ENCODE measurements at places on chromosomes 2 and 18.

DNA sequence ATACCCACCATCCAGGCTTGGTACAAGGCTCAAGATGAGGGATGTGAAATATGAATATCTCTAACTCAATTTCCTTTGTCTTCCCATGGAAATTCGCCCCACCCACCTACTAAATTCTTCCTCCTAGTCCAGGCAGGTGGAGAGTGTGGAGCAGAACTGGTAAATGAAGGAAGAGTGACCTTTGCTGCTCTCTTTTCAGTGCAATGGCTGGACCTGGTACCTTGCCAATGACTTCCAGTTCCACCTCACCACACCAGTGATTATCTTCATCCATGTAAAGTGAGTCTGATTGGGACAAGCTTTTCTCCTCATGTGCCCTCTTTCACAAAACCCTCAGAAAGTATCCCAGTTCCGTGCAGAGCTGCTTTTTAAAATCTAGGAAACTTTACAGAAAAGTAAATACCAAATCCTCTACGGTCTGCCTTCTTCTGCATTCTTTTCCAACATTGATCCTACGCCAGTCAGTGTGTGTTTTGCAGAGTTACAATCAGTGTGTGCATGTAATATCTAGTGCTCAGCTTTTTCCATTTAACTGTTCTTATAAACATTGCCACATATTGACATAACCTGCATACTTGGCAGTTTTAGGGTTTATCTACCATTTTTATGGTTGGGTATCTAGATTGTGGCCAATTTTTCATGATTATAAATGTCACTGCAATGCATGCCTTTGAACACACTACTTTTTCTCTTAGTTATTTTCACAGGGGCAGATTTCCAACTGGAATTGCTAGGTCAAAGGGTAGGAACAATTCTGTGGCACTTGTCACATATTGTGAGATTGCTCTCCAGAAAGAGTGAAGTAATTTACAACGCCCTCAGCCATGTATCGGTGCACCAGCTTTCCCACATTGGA, 86.5 kb upstream of the SEC11C start:
- no peak for DNase-seq

DNA sequence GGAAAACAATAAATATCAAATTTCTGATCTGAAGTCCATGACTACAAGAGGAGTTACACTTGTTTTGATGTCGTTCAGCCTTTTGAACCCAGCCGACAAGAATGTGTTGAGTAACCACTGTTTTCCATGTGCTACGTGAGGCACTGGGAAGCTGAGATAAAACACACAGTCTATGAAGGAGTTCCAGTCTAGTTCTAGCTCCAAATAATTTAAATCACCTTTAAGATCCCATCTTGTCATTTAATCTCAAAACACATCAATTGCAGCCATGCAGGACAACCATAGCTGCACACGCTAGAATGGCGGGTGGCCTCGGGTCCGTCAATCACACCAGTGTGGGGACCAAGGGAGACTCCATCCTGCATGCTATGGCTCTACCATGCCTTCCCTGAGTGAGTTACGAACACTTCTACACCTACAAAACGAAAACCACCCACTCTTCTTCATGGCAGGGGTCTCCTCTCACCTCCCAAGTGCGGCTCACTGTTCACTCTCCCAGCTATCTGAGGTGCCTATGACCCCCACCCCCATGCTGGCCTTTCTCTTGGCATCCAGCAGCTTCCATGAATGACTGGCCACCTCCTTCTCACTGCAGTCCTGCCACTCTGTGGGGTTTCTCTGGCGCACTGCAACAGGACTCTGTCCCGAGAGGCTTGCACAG, 3.8 kb downstream of the FHL2 start:
- DNase-seq: no peak

DNA sequence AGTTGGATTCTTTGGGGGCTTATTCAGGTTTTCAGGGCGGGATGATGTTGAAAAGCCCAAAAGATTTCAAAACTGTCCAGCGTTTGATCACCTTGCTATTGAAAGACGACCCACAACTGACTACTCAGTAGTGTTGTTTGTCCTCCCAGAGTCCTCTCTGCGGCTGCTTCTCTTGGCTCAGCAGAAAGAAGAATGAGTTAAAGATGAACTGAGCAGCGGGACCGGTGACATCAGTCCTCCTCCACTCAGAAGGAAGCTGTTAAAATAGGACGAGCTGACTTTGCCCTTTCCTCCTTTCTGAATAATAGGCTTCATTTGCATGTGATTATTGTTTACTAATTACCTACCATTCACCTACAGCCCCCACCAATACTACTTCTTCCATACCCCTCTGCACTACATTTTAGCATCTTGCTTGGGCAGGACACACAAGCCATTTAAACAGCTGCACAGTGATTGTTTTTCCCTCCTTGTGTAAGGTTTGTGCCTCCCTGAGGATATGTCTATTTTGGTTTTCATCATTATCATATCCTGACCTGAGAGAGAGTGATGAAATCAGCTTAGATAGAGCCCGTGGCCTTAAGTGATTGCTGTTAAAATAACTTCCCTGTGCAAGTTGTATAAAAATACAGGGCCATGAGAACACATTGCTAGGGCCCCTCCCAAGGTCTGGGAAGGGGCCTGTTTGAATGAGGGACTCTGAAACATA, 261.8 kb downstream of the FHOD3 start:
- no peak for DNase-seq

DNA sequence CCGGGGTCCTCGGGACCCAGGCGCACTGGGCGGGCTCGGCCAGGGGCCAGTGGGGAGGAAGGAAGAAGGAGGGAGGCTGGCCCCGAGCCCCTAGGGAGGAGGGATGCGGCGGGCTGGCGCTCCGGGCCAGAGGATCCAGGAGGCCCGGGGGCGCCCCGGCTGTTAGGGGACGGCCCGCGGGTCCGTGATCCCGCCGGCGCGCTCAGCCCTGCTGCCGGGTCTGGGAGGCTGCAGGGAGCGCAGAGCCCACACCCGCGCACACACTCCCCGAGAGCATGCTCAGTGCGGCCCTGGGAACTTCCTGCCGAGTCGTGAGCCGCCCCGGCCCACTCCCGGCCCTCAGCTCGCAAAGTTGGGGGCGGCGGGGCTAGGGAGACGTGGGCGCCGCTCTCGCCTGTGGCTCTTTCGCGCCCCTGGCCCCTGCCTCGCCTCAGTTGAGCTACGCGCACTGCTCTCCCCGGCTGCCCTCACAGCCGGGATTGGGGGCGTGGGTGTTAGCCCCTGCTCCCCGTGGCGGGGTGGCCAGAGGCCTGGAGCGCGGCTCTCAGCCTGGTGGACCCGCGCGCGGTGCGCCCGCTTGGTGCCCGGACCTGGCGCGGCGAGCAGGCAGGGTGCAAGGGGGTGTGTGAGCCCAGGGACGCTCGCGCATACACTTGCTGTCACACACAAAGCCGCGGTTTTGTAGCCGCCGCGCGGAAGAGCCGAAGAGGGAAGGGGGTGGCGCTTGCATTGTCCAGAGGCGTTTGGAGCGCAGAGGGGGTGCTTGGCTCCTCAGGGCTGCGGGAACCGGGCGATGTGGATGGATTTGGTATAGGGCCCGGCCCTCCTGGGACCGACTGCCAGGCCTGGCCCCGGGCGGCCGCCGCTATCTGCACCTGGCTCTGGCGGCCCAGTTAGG, 132.9 kb upstream of the MGAT5 start:
- DNase-seq: no peak

Measured in epithelial cell of prostate (primary cell).